ENCODE measurements at places on chromosomes 1 and 21. TPM values are rescaled to one million over a fixed set of nuclear protein-coding genes. Genes with fewer than 3 reads are reported as not detected.

Gene INKA2
- polyA plus RNA-seq: 4.2 TPM

Gene SPOCD1
- polyA plus RNA-seq: 1.2 TPM

Gene TTC22
- 28.2 TPM for polyA plus RNA-seq

Gene MRPL9
- polyA plus RNA-seq: 58.3 TPM

Gene PPP2R5A
- 43.5 TPM for polyA plus RNA-seq

Gene KCTD3
- polyA plus RNA-seq: 72.0 TPM

Gene FCRLA
- polyA plus RNA-seq: 0.12 TPM

Gene SPATA21
- polyA plus RNA-seq: not detected

GRCh38 chr1:19024532-19024931, 68.1 kb upstream of the IFFO2 start:
- no peak for DNase-seq

DNA sequence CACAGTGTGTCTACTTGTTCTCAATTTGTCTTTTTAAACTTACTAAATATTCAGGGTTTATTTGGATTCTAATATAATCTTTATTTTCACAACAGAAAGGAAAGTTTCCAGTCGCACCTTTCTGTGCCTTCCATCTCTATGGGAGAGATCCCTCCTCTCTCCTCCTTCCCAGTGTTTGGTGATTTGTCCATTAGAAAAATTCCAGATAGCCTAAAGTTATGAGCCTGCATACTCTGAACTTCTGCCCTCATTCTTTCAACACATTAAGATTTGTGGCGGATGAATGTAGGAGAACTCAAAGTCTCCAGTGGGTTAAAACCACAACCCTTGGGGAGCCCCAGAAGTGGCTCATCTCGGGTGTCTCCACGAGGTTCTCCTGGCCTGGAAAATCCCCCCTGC, 3.6 kb downstream of the NHLH2 start:
- no peak for DNase-seq

DNA sequence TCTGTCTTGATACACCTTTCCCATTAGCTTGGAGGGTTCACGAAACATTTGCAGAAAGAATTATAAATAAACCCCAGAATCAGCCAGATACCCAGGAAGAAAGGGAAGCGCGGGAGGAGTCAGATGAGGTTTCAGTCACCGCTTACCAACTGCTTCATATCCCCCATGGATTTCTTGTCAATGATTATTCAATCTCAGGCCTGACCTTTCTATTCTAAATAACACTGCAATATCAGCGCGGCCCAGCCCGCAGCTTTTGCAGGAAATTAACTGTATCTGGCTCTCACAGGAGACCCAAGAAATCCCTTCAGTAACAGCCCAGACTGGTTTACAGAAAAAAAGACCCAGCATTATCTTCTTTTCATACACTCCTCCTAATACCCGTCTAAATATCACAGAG, 308.6 kb downstream of the PBX1 start:
- DNase-seq: no peak

GRCh38 chr1:39214998-39215873, 10.7 kb downstream of the MACF1 start:
- peak; percentile 62 for DNase-seq

DNA sequence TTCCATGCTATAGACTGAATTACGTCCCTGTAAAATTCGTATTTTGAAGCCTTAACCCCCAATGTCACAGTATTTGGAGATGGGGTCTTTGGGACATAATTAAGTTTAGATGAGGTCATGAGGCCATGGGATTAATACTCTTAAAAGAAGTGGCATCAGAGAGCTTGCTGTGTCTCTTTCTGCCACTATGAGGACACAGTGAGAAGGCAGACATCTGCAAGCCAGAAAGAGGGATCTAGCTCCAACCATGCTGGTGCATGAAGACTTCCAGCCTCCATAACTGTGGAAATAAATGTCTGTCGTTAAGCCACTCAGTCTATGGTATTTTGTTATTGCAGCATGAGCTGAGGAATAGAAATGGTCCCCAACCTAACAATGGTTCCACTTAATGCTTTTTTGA, 99.0 kb downstream of the LTN1 start:
- DNase-seq: no peak

DNA sequence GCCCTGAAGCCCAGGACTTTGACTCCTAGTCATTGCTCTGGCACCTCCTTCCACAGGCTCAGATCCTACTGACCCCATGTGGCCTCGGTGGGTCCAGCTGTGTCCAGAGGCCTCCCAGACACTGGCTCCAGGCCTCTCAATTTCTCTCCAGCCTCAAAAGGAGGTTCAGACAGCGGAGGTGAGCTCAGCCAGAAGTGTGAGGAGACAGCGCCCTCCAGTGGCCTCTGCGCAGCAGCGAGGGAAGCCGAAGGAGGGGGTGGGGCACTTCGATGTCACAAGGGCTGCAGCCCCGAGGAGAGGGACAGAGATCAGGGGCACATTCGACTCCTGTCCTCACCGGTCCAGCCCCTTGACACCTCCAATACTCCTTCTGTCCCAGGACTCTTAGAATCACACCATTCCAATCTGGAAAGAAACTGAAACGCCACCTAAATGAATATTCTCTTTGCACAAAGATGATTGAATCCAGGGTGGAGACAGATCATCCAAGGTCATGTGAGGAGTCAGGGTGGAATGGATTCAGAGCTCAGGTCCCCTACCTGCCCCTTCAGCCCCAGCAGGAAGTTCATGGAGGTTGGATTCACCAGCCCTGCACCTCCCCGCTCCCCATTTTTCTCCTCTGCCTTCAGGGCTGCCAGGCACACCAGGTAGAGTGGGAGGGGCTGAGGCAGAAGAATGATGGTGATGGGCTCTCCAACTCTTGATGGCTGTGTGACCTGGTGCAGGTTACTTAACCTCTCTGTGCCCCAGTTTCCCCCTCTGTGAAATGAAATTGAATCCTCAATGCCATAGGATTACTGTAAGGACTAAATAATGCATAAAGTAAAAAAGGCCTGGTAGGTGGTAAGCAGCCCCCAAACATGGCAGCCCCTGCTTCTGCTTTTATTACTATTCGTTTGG, 34.8 kb upstream of the ZBTB40 start:
- peak; percentile 82 for DNase-seq

GRCh38 chr1:202075389-202075788, 47.3 kb upstream of the GPR37L1 start:
- DNase-seq: no peak

GRCh38 chr1:18139198-18139981, 31.8 kb downstream of the IGSF21 start:
- DNase-seq: no peak

GRCh38 chr1:87284456-87285240, 44.0 kb upstream of the LMO4 start:
- DNase-seq: peak; percentile 80

- no peak for DNase-seq
These were observed 39.4 kb downstream of the RCSD1 start for GRCh38 chr1:167669209-167670124.

DNA sequence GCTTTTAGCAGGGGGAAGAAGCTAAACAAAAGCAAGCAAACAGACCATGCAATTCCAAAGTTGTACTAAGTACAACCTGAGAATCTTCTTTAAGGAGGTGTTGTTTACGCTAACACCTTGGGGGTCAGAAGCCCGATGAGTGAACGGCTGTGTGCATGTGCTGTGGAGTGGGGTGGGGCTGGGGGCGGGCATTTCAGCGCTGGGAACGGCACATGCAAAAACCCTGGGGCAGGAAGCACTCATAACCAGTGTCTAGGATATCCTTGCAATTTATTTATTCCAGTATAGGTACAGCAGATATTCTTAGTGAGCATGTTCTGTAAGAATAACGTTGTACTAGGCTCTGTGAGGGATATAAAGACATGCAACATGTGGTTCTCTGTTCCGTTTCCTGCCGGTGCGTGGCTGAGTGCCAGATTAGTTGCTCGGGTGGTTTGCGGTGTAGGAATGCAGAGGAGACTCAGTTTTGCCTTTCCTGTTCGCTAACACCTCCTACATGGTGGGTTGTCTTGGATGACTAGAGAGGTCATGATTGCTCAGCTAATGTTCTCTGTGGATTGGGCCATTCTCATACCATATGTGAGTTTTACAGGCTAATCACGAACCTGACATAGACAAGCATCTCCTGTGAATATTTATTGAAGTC, 3.7 kb downstream of the FASLG start:
- no peak for DNase-seq

GRCh38 chr1:85836736-85837135, 128.5 kb upstream of the ZNHIT6 start:
- no peak for DNase-seq

GRCh38 chr1:31961536-31961935, 23.4 kb upstream of the PTP4A2 start:
- no peak for DNase-seq

All from large intestine (tissue), 12 donors.